ENCODE measurements at places on chromosomes 12 and 14.

- peak; percentile 55 for DNase-seq
Observed at GRCh38 chr12:30197392-30198057, 413.8 kb upstream of the TMTC1 start.

- no peak for DNase-seq
Observed at GRCh38 chr14:78595797-78596196, 425.6 kb downstream of the NRXN3 start.

DNA sequence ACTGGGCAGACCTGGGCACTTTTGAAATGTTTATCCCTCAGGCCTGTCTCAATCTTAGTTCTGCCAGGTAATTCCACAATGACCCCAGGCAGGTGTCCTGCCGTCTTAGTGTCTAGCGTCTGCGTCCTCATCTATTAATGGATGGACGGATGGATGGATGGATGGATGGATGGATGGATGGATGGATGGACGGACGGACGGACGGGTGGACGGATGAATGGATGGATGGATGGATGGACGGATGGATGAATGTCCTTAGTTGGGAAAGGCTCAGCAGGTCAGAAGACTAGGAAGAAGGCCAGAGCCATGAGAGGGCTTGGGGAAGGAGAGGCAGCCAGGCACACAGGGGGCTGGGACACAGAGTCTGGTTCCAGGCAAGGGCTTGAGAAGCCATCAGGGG lies 141.3 kb downstream of the CALM1 start:
- DNase-seq: no peak

DNA sequence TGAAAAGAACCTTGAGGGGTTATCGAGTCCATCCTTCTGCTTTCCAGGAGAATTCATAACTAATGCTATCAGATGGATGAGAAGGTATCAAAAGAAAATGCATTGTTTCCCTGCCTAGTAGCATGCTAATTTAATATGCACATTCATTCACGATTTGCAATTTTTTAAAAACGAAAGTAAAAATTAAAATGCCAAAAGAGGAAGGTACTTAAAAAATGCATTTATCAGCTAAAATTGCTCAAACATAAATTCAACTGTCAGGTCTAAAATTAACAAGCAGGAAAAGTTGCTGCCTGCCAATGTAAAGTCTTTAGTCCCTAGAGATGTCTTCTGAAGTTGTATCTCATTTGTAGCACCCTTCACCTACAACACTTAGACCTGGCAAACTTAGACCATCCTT lies 7.9 kb downstream of the ATF7 start:
- no peak for DNase-seq

- no peak for DNase-seq
Observed at GRCh38 chr14:63326840-63327239, 8.1 kb upstream of the GPHB5 start.

DNA sequence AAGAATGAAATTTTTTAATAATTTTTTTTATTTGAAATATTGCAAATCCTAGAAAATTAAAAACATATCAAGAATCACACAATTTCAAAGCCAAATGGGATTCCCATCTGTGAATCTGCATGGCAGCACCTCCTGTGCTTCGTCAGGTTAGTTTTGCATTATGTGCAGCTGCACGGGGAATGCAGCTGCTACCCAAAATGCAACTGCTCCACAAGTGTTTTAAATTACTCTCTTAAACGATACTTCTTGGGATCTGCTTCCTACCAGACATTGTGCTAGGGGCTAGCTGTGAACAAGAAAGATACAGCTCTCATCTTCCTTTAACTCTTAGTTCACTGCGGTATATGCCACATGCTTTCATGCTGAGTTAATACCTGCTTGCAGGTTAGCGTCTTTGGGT lies 154.2 kb downstream of the CRADD start:
- DNase-seq: no peak

DNA sequence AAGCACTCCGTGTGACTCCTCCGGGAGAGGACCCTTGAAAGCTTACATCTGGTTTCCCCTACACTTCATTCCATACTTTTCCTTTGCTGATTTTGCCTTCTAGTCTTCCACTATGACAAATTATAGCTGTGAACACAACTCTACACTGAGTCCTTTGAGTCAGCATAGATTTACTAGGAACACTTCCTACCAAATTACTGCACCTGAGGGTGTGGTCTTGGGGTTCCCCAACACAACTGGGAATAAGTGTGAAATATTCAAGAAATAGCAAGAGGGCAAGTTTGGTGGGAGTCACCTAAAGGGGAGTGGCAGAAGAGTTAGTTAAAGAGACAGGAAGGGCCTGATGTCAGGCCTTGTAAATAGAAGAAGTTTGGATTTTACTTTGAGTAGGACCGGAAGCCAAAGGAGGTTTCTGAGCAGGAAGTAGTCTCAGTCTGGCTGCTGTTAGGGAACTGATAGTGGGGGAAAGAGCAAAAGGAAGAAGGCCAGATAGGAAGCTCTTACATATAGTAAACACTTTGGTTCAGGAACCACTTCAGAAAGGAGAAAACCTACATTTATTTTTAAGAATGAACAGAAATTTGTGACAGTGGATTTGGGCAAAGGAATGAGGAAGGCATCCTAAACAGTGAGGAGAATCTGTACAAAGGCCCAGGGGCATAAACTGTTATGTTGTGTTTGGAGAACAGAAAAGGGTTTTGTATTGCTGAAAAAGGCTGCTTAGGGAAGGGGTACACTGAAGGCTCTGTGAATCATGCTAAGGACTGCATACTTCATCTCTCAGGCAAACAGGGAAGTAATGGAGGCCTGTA lies 14.2 kb downstream of the SEL1L start:
- no peak for DNase-seq

- no peak for DNase-seq
Observed at GRCh38 chr14:21001218-21001617, 2.1 kb downstream of the SLC39A2 start.

- no peak for DNase-seq
Observed at GRCh38 chr12:66365718-66366490, 63.6 kb downstream of the HELB start.

- DNase-seq: peak; percentile 75
Observed at GRCh38 chr12:59803735-59804134, 207.9 kb downstream of the SLC16A7 start.

GRCh38 chr12:124469193-124469888 lies 98.1 kb downstream of the NCOR2 start:
- DNase-seq: no peak

GRCh38 chr12:54017027-54017788 lies 8.4 kb downstream of the HOXC8 start:
- peak; percentile 76 for DNase-seq

DNA sequence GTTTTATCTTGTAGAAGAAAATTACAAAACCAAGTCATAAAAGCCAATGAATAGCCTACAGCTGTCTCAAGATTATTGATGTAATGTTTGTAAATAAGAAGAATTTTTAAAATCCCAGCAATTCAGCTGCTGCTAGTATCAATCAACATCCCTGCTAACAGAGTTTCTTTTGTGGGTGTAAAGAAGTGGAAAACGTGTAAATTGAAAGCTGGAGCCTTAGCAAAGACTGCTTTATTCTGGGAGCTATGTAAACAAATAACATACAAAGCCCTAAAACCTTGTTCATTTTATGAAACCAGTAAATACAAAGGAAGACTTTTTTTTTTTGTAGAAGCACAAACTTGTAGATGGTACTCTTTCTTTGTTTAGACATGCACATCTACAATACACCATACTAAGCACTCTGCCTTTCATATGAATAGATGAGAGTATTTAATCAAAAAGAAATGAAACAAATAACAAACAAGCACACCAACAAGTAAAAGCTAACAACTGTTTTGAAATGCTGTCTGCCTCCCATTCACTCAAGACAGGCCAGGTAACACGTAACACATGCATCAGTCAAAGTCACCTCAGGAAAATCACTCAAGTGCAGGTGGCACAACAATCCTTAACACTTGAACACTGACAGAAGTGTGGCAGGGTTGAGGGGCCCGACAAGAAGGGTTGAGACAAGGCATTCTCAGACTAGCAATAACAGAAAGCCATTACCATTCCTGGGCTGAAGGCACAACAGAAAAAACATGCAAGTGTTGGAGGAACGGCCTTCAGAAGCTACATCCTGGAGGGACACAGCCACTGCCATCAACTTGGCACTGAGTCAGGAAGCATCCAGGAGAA lies 1364.0 kb upstream of the SEL1L start:
- DNase-seq: no peak
